Trophoblast cell (in vitro differentiated cells and primary cell): ENCODE measurements at places on chromosomes 4 and X.
A peak's percentile ranks its signal among the peaks of the same experiment; 100 is the strongest.

GRCh38 chr4:17817027-17817426 lies 6.2 kb downstream of the NCAPG start:
- peak; percentile 0 for DNase-seq

- DNase-seq, result peak; percentile 33
Measured at GRCh38 chr4:68349279-68349648, 626 bp downstream of the YTHDC1 start.

DNA sequence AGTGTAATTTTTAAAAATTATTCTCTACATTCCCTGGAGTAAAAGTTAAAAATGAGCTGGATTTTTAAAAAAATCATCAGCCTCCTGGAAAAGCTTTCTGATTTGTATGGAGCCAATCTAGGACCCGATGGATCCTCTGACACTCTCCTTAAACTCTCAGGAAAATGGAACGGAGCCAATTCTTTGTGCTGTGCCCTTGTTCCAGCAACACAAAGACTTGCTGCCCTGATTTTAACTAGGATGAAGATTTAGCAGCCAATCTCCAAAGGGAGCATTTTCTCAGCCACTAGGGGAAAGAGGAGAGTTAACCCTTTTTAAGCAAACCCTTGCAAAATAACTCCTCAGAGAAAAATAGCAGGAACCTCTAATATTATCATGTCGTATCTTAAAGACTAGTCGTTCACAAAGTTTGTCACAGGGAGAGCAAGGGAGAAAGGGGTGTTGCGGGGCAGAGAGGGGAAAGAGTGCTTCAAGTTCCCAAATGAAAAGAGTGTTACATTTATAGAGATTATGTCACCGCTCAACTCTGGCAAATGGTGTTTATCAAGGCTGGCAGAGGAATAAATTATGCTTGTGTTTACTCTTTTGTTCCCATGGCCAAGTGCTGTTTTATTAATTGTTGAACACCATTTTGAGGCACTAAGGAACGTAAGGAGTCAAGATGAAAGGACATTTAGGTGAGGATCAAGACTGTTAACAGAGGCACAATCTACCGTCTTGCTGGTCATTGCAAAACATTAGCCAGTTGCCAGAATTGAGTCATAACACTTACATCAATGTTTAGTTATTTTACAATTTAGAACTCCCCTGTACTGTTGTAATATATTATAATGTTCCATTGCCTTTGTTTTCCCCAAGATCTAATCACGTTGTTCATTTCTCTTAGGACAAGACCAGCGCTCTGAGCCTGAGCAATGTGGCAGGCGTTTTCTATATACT lies 250.7 kb downstream of the THOC2 start:
- no peak for DNase-seq

- peak; percentile 47 for DNase-seq
Measured at GRCh38 chr4:150256841-150257730, 178.8 kb downstream of the DCLK2 start.

DNA sequence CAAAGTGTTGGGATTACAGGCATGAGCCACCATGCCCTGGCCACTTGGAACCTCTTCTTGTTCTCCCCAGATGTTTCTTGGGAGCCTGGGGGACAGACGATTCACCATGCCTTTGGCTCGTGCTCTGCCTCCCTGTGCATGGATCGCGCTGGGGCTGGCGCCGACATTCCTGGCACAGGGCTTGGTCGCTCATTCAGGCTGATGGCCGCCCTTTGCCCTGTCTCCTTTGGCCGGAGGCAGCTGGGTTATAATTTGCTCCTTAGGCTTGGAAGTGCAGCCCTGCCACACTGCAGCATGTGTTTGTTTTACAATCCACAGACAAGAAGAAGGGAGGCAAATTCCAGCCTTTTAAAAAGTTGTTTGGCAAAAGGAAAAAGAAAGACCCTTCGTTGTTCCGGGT lies 115.3 kb downstream of the AASDH start:
- DNase-seq, result no peak

DNA sequence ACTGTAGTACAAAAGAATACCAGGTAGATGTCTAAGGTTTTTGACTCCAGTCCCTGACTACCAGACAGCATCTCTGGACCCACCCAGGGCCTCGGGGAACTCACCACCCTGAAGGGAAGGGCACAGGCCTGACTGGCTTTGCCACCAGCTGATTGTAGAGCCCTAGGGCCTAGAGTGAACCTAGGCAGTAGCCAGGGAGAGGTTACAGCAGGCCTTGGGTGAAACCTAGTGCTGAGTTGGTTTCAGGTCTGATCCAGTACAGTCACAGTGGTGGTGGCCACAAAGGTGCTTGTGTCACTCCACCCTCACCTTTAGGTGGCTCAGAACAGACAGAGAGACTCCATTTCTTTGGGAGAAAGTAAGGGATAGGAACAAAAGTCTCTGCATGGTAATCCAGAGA lies 244.8 kb downstream of the KLHL13 start:
- no peak for DNase-seq

GRCh38 chr4:172822331-172822730 lies 346.3 kb upstream of the GALNT7 start:
- no peak for DNase-seq

DNA sequence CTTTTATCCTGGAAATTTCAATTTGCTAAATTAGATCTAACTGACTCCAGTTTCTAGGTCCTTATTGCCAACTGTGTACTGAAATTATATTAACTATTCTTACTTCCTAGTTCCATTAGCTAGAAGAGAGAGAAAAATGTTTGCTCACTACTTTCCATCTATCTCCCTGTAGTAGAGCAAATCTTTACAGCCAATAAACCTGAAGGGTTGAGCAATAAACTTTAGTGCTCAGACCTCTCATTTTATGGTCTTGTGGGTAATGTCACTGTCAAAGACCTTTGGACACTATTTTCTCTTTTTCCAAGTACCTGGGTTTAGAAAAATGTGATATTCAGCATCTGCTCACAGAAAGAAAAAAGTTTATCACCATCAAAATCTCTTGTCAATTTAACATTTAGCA lies 237.5 kb upstream of the GEMIN8 start:
- no peak for DNase-seq

DNA sequence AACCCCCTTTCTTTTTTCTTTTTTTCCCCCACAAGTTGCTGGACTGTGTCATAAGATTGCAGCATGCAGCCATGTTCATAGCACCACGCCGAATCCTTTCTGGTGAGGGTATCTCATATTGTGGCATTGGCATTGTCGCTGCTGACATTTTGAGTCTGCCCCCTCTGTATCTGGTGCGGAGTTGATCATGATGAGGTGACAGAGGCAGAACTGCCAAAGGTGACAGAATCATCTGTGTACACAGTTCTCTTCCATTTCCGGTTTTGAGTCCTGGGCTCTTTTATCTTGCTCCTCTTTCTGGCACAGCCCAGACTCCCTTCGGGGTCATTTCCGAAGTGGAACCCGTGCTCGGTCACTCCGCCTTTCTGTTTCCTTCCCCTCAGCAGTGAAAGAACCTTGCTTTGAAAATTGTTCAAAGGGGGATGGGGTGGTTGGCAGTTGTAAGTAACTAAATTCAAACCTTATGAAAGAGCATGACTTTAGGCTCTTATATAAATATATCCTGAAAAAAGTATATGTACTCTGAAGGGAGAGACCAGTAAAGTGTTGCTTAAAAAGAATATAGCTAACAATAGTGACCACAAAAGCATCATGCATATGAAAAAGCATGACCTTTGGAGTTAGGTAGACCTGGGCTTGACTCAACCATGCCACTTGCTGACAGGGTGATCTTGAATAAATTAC lies 55.0 kb upstream of the BMP2K start:
- no peak for DNase-seq

GRCh38 chrX:18833071-18833731 lies 125.8 kb downstream of the PPEF1 start:
- DNase-seq, result no peak

DNA sequence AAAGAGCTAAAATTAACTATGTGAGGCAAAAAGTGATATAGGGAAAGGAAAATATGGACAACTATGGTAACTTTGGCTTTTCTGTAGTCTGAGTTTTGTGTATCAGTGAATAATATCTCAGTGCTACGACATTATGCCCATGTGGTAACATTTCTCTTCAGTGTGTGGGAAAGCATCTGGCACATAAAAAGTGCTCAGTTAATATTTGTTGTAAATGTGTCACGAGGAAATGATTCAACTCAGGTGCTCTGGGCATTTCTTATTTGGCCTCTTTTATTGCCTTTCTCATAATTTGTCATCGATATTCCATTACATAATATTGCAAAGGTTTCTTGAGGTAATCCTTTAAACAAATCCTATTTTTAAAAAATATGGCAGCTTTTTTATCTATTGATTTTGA lies 17.6 kb downstream of the OFD1 start:
- no peak for DNase-seq

- DNase-seq, result no peak
Measured at GRCh38 chr4:7801001-7801400, 138.7 kb downstream of the AFAP1 start.

DNA sequence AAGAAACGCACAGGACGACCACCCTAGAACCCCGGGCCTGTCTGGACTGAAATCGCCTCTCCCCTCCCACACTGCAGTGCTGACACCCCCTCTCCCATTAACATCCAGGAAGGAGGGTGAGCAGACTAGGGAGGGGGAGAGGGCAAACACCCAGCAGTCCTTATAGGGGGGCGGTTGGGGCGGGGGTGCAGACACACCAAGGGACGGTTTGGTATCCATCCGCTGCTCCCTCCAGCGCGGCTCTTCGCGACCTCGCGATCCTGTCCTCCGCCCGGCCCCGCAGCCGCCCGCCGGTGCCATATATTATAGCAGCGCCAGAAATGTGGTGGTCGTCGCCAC lies 411 bp upstream of the GPRASP1 start:
- DNase-seq, result no peak

DNA sequence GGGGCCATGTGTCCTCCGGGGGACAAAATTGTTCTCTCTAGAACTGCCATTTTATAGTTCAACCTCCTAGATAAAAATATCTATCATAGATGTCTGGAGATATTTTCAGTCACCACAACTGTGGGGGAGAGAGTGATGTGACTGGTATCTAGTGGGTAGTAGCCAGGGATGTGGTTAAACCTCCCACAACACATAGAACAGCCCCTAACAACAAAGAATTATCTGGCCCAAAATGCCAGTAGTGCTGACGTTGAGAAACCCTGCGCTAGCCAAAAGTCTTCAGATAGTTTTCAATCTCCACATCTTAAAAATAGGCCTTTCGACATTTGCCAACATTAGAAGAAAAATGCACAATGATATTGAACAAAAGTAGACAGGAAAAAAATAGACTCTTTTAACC lies 19.0 kb upstream of the SUPT20HL2 start:
- no peak for DNase-seq

DNA sequence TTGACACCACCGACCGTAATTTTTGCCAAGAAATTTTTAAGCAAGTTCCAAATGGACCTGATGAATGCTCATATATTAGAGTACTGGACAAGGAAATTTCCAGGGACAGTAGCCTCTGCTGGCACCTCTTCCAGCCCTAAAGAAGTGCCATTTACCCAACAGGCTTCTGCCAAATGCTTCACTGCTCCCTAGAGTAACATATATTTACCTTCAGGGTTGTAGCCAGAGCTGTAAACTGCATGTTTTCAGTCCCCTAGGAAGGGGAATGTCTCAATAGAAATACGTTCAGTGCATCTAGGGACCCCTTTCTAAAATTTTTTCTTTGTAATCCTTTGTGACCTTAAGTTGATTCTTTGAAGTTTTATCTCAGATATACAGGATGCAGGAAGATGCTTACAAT lies 143.1 kb upstream of the SMAD1 start:
- DNase-seq, result no peak

DNA sequence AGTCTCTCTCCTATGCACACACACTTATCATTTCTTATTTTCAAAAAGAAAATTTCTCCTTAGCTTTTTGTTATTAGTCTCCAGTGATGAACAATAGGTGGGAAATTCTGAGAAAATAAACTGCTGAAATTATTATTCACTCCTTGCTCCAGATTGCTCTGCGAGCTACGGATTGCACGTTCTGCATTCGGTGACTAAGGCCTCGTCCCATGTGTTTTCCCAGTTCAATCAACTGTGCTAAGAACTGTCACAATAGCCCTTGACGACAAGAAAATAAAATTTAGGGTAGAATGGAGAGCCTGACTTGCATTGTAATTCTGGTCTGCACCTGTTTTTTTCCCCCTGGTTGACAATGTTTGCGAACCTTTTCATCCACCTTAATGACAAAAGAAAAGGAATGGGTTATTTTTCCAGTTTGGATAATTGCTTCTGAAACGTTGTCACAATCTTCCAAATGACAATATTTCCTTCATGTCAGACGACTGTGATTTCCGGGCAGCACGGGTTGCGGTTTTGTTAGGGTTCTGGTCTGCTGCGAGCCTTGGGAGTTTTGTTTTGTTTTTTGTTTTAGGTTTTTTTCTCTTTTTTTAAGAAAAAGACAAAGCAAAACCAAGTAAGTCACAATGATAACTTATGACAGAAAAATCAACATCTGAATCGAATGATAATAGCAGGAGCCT lies 124.5 kb upstream of the NOCT start:
- no peak for DNase-seq

DNA sequence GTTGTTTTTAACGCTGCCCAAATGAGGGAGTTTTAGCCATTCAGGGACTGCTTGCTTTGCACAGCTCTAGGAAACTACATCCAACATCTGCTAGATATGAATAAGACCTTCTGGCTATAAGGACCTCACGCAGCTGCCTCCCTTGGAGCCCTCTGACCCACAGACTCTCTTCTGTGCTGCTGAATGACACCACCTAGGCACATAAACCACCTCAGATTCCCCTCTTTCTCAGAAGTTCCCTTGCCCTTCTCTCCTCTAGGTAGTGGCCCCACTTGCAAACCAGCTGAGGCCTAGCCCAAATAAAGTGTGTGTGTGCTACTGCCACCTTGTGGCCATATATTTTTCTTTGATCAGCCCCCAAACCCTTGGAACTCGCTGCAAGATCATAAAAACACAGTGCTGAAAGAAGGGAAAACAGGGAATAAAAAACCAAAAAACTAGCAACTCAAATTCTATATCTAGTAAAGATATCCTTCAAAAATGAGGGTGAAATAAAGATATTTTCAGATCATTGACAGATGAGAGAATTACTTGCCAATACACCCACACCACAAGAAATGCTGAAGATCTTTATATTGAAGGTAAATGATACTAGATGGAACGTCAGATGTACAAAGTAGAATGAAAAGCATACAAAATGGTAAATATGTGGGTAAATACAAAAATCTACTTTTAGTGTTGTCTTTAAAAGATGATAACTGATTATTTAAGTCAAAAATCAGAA lies 265.9 kb downstream of the ADAMTS3 start:
- peak; percentile 41 for DNase-seq

- DNase-seq, result no peak
Measured at GRCh38 chrX:63934791-63935190, 149.8 kb upstream of the ARHGEF9 start.

- DNase-seq, result no peak
Measured at GRCh38 chrX:9396930-9397329, 67.9 kb upstream of the TBL1X start.

DNA sequence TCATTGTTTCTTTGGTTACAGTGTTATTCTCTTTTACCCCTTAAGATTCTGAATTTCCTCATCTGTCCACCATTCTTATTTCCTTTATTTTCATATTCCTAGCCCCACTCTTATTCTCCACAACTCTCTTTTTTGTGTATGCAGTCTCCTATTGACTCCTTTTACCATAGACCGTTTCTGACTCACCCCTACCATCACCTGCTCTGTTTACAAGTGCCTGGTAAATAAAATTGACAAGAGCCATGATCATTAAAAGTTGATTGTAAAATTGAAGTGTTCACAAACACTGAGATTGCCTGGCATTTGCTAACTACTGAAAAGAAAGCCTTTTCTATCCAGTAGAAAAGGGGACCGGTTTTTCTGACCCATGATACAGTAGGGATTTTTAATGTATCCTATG lies 54.4 kb downstream of the MRPL1 start:
- DNase-seq, result no peak
